Myocyte (in vitro differentiated cells): ENCODE measurements at places on chromosomes 2 and 18. TPM values are rescaled to one million over a fixed set of nuclear protein-coding genes. Genes with fewer than 3 reads are reported as not detected.

DNA sequence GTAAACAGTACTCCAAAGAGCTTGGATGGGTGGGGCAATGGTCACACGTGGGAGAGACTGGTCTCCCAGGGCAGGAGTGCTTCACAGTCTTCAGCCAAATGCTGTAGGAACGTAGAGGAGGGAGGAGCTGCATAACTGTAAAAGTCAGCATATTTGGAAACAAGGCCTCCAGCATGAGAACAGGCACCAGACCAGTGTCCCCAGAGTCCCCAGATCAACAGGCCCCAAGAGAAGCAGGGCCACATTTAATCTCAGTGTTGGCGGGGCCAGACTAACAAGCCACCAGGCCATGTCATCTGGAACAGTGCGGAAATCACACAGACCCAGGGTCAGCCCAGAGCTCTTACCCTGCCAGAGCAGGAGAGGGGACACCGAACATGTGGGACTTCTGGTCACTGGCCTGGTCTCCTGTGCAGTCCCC, 63.2 kb downstream of the ADCY3 start:
- no peak for DNase-seq

The FBLN7 gene
- 9.6 and 14.7 TPM in 2 replicates for total RNA-seq

GRCh38 chr18:73944715-73945114, 202.9 kb downstream of the FBXO15 start:
- DNase-seq, result no peak

- DNase-seq, result no peak
Measured at GRCh38 chr18:76721207-76721996, 101.0 kb upstream of the ZNF236 start.

The TNFAIP6 gene
- 8.8 and 10.6 TPM in 2 replicates for total RNA-seq

The DUSP19 gene
- total RNA-seq, result 5.3 and 5.9 TPM in 2 replicates

- DNase-seq, result no peak
Measured at GRCh38 chr2:43402452-43402937, 176.1 kb upstream of the ZFP36L2 start.

The POMC gene
- total RNA-seq, result not detected in 2 replicates
